Hematopoietic multipotent progenitor cell treated with erythropoietin and hydrocortisone succinate and interleukin-3 and kit ligand, for 17 days (in vitro differentiated cells): ENCODE measurements at places on chromosomes 2 and 18.

DNA sequence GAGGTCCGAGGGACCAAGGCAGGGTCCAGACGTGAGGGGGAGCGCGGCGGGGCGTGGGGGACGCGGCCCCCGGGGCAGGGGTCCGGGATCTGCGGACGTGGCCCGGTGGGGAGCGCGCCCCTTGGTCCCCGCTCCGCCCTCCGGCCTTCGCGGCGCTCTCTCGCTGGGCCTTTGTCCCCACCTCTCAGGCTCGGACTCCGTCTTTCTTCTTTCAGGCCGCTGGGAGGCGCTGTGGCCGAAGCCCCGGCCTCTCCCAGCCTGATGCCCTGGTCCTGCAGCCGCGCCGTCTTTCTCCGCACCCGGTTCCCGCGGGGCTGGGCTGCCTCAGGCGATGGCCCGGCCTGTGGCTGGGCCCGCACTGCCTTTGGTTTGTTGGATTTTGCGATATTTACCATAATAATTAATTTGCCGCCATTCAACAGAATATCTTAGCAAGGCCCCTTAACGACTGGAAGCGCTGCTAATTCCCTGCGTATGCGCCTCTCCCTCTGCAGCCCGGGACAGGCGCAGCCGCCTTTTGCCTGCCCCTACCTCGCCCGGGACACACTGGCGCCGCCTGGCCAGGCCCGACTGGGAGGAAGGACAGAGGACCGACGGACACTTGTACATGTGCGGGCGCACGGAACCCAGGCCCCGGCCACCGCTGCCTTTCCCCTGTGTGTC is 10.8 kb downstream of the SIX3 start:
- DNase-seq: no peak

DNA sequence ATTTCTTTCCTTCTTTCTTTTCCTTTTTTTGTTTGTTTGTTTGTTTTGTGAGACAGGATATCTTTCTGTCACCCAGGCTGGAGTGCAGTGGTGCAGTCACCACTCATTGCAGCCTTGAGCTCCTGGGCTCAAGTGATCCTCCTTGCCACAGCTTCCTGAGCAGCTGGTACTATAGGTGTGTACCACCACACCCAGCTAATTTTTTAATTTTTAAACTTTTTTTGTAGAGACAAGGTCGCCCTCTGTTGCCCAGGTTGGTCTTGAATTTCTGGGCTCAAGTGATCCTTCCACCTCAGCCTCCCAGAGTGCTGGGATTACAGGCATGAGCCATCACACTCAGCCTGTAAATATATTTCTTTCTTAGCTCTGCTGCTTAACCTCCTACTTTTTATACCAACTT is 83.4 kb upstream of the CYP20A1 start:
- DNase-seq: no peak

DNA sequence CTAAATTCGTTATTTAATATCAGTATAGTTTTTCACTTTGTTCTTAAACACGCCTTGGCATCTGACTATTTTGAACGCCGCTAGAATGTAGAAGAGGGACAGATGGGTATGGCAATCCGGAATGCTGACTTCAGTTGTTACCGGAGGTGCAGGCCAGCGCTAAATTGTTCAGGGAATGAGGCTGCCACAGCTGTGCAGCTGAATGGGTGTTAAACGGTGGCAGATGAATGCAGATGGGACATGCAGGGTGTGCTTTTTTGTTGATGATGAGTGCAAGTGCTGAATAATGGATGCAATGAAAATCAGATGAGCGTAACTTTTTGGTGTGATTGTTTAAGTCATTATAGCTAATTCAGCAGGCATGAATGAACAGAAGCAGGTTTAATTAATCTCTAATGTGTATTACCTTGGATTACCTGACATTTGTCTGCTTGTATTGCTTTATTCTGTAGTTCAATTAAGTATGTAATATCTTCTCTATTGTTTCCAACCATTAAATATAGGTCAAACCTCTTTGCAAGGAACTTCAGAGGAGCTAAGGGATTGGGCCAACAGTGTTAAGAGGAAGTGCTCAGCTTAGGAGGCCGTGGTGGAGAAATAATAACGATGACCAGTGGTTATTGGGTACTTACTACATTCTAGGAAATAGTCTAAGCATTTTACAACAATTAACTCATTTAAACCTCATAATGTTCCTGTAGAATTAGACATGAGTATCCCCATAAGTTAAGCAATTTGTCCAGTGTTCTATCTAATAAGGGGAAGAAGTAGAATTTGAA is 11.9 kb upstream of the CREG2 start:
- no peak for DNase-seq

DNA sequence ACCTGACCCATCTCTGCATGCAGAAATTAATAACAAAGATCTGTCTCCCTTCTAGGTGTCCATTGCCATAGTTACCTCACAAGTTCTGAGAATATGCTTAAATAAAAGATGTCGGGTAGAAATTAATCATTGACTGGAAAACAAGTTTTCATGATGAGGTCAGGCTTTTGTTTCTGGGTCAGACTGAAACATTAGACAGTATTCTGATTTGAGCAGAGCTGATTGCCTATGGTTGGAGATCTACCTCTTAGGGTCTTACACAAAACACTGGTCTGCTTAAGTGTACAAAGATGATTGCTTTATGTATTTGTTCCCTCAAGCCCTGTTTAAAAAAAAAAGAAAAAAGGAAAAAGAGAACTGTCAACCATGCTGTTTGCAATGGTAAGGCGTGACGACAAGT is 956.4 kb downstream of the CPS1 start:
- no peak for DNase-seq
